Tracheal epithelial cell (primary cell): ENCODE measurements at places on chromosomes 2 and 18. TPM values are rescaled to one million over a fixed set of nuclear protein-coding genes. Genes with fewer than 3 reads are reported as not detected.

SIGLEC15 gene
- 1.2 TPM in 1 of 2 replicates, not detected in the other for total RNA-seq

MZT2B gene
- total RNA-seq = 180 and 208 TPM in 2 replicates

GPR45 gene
- total RNA-seq = not detected in 2 replicates

UGGT1 gene
- 55.7 and 59.3 TPM in 2 replicates for total RNA-seq

RGPD3 gene
- 0.21 and 0.24 TPM in 2 replicates for total RNA-seq
